ENCODE measurements at places on chromosomes 2 and 18. TPM values are rescaled to one million over a fixed set of nuclear protein-coding genes. Genes with fewer than 3 reads are reported as not detected.

Gene DPP4
- 22.6 TPM for total RNA-seq

Gene TRIM54
- not detected for total RNA-seq

Gene NOL4
- total RNA-seq = not detected

Gene SCN7A
- under 0.01 TPM for total RNA-seq

Gene CYTIP
- total RNA-seq = 766 TPM

Gene SIX3
- total RNA-seq = not detected

Gene GPR75
- 3.3 TPM for total RNA-seq

Gene FBLN7
- 7.8 TPM for total RNA-seq

Gene NEU2
- not detected for total RNA-seq

Gene FZD7
- 0.63 TPM for total RNA-seq

Gene CD28
- 85.3 TPM for total RNA-seq

Gene MAB21L4
- total RNA-seq = not detected

Gene FIGN
- not detected for total RNA-seq

Gene TMEM182
- 2.7 TPM for total RNA-seq

Gene PREPL
- 19.4 TPM for total RNA-seq

Gene SLC30A3
- not detected for total RNA-seq

Gene CCDC74B
- 0.10 TPM for total RNA-seq

Gene RRM2
- total RNA-seq = 5.5 TPM

Gene DSG4
- not detected for total RNA-seq

Gene MSTN
- total RNA-seq = not detected

Gene VWA3B
- total RNA-seq = not detected

Gene ALLC
- not detected for total RNA-seq

Gene SP140L
- 53.8 TPM for total RNA-seq

Gene GREB1L
- total RNA-seq = under 0.01 TPM

Gene OBSL1
- 0.52 TPM for total RNA-seq

Gene HOXD11
- not detected for total RNA-seq

Gene MRPL19
- 11.5 TPM for total RNA-seq

Gene PKDCC
- total RNA-seq = not detected

Gene SERPINB2
- 143 TPM for total RNA-seq

Gene BOLL
- 0.10 TPM for total RNA-seq

Gene DUSP28
- total RNA-seq = 12.1 TPM

Gene SLC11A1
- total RNA-seq = 126 TPM

Gene SPDYA
- 12.4 TPM for total RNA-seq

Gene GAREM2
- 1.0 TPM for total RNA-seq

Gene TMEFF2
- total RNA-seq = not detected

Gene ABCG8
- total RNA-seq = not detected

Gene VIL1
- 2.1 TPM for total RNA-seq

Gene NT5C1B
- not detected for total RNA-seq

Gene PXDN
- total RNA-seq = 0.94 TPM

Gene FRZB
- under 0.01 TPM for total RNA-seq

Gene TRAF3IP1
- 3.5 TPM for total RNA-seq

Gene VWC2L
- total RNA-seq = under 0.01 TPM

Gene IWS1
- total RNA-seq = 30.9 TPM

Gene RAB17
- 0.10 TPM for total RNA-seq

Gene PDE6D
- 11.5 TPM for total RNA-seq

Gene FNDC4
- total RNA-seq = 0.10 TPM

Gene FHOD3
- total RNA-seq = not detected
